Activated CD8-positive, alpha-beta memory T cell treated with anti-CD3 and anti-CD28 coated beads, Interleukin-2, amount 10 ng/mL, durations not matched to agents 7 days and 5 days (primary cell): ENCODE measurements at places on chromosomes 1 and 21. TPM values are rescaled to one million over a fixed set of nuclear protein-coding genes. Genes with fewer than 3 reads are reported as not detected.

The CAMK1G gene
- not detected for total RNA-seq

The MCOLN3 gene
- 1.1 TPM for total RNA-seq

The ADAMTS4 gene
- total RNA-seq: 0.30 TPM

The OLFML3 gene
- 0.26 TPM for total RNA-seq

The KRTAP8-1 gene
- not detected for total RNA-seq

The CELA3A gene
- total RNA-seq: not detected

The C1QTNF12 gene
- total RNA-seq: 2.6 TPM

The CNN3 gene
- total RNA-seq: 3.5 TPM

The CRYAA gene
- not detected for total RNA-seq

The LGR6 gene
- 0.26 TPM for total RNA-seq

The TMOD4 gene
- total RNA-seq: 3.6 TPM

The S100A8 gene
- total RNA-seq: not detected

The ADORA1 gene
- not detected for total RNA-seq

The TSACC gene
- total RNA-seq: not detected

The RIMKLA gene
- total RNA-seq: 1.5 TPM

The KIAA0040 gene
- total RNA-seq: 54.8 TPM

The RC3H1 gene
- 38.0 TPM for total RNA-seq

The PTTG1IP gene
- 46.0 TPM for total RNA-seq

The DISC1 gene
- total RNA-seq: 14.4 TPM

The G0S2 gene
- total RNA-seq: 1.5 TPM

The S100A7A gene
- not detected for total RNA-seq

The LRRC38 gene
- total RNA-seq: not detected

The RBP7 gene
- total RNA-seq: not detected

The NCAM2 gene
- total RNA-seq: not detected

The S100A12 gene
- not detected for total RNA-seq

The TNFRSF4 gene
- 8.1 TPM for total RNA-seq
